Endothelial cell (in vitro differentiated cells): ENCODE measurements at places on chromosomes 5 and 9.

DNA sequence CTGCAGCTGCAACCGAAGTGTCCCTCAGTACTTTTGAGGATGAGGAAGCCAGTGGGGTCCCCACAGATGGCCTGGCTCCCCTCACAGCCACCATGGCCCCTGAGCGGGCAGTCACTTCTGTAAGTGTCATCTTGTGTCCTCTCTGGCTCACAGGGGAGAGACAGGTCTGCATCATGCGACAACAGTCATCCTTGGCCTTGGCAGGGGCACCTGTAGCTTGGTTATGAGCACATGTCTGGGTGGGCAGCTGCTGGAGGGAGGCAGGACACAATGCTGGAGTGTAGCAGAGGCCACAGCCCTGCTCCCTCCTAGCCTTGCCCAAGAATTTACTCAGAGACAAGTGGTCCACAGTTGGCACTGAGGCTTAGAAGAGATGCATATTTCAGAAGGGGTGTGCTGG is 71.7 kb downstream of the COL15A1 start:
- H3K27ac ChIP-seq, result no peak overlapping the region
- no peaks in the 10 kb centered on the region for H3K4me1 ChIP-seq
- H3K36me3 ChIP-seq, result peaks cover 48% of the 10 kb centered on the region
- peaks cover 5% of the 10 kb centered on the region for H3K27me3 ChIP-seq
- peak overlapping the region; percentile 60 for H3K4me3 ChIP-seq
- DNase-seq, result no peak

DNA sequence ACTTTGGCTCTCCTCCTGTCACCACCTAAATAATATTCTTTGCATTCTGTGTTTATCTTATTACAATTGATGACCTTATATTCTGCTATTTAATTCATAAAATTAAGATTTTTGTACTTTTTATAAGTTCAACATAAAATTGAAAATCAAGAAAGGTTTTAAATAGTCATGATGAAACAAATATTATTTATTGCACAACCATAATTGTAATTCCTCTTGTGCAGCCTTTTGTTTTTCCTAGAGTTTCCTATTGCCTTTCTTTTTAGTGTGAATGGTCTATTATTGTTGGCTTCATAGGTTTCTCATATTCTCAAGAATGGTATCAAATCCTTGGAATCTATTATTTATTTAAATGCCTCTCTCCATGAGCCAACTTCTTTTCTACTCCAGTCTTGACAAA is 117.9 kb downstream of the TMEM161B start:
- no peaks in the 10 kb centered on the region for H3K36me3 ChIP-seq
- H3K27ac ChIP-seq, result no peak overlapping the region
- no peak overlapping the region for H3K4me3 ChIP-seq
- DNase-seq, result no peak
- H3K27me3 ChIP-seq, result no peaks in the 10 kb centered on the region
- peaks cover 10% of the 10 kb centered on the region for H3K4me1 ChIP-seq

- no peaks in the 10 kb centered on the region for H3K36me3 ChIP-seq
- H3K27me3 ChIP-seq, result no peaks in the 10 kb centered on the region
- peaks cover 10% of the 10 kb centered on the region for H3K4me1 ChIP-seq
- no peak for DNase-seq
- H3K4me3 ChIP-seq, result no peak overlapping the region
Measured at GRCh38 chr9:98533132-98533531, 175.6 kb downstream of the GABBR2 start.

GRCh38 chr9:16515879-16516301 is 354.6 kb downstream of the BNC2 start:
- H3K4me3 ChIP-seq, result no peak overlapping the region
- DNase-seq, result peak; percentile 16
- no peaks in the 10 kb centered on the region for H3K27me3 ChIP-seq
- no peaks in the 10 kb centered on the region for H3K36me3 ChIP-seq

GRCh38 chr5:31731016-31731415 is 92.1 kb downstream of the PDZD2 start:
- H3K27ac ChIP-seq, result peak overlapping the region; percentile 75
- H3K4me1 ChIP-seq, result peaks cover 7% of the 10 kb centered on the region
- DNase-seq, result no peak
- no peaks in the 10 kb centered on the region for H3K27me3 ChIP-seq
- H3K4me3 ChIP-seq, result no peak overlapping the region
